Naive thymus-derived CD8-positive, alpha-beta T cell (primary cell): ENCODE measurements at places on chromosomes 3 and 15.

GRCh38 chr3:53892286-53892637, 603 bp upstream of the SELENOK start:
- DNase-seq = no peak

DNA sequence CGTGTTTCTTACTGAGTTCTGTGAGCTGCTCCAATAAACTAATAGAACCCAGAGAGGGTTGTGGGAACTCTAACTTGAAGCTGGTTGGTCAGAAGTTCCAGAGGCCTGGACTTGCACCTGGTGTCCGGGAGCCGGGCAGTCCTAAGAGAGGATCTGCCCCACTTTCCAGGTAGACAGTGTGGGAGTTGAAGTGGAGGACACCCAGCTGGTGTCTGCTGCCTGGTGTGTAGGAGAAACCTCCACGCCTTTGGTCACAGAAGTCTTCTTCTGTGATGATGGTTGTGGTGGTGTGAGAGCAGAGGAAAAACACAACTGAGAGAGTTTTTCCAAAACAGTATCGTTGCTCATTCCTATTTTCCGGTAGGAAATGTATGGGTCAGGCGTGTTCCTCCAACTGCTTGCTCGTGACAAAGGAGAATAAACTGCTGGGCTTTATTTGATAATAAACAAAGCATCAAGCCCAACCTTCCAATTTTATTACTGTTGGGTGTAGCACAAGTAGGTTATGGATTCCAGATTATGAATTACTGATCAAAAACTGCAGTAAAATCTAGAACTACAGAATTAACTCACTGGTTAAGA, 137.0 kb downstream of the KLF13 start:
- DNase-seq = no peak

DNA sequence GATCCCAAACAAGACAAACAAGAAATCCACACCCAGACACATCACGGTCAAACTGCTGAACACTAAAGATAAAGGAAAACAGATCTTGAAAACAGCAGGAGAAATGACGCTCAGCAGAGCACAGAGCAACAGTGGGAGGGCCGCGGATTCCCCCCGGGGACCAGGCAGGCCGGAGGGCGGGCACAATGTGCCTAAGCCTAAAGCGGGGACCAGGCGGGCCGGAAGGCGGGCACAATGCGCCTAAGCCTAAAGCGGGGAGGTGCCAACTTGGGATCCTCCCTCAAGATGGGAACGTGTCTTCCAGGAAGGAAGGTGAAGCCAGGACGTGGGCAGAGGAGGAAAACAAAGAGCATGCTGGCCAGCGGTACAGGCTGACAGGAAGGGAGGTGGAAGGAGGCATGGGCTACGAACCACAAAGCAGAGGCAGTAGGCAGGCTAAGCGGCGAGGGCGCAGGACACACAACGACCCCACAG, 31.1 kb downstream of the CYFIP1 start:
- DNase-seq = no peak

DNA sequence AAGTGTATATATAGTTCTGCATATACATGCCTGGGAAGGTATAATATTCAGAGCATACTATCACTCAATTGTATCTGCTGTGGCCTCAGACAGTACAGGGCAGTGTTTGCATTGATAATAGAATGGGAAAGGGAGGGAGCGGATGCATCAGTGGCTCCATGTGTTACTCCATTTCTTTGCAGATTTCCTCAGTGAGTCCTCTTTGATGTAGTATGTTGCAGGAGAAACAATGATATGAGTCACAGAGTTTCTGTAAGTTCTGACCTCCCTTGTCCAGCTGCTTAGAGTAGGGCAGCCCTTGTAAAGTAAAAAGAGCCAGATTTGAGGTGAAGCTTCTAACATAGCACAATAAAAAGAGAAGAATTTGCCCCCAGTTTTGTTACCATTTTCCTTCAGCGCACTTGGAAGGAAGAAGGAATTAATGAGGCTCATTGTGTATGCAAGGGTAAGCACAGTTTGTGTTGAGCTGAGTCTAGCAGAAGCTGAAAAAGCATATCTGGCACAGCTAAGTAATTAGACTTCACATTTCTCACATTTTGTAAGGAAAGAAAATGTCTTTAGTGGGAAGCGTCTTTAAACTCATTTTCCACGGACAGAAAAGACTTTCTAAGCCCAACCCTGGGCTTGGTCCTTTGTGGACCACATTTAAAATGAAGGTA, 555.8 kb upstream of the IL12A start:
- DNase-seq = no peak

DNA sequence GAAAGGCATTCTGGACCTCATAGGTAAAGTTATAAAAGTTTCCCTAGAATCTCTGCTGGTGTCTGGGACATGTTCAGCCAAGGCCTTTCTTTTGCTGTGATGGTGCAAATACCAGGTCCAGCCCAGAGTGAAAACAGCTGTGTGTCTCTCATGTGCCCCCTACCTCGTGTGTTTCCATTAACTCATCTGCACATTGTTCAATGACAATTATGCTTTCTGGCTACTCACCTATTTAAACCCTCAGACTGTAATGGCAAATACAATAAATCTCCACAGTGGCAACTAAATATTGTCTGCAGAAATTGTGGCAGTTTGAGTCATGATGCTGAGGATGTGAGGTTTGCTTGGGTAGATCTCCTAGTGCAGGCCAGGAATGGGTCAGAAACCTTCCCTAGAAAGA, 53.1 kb upstream of the GALNT15 start:
- DNase-seq = no peak

DNA sequence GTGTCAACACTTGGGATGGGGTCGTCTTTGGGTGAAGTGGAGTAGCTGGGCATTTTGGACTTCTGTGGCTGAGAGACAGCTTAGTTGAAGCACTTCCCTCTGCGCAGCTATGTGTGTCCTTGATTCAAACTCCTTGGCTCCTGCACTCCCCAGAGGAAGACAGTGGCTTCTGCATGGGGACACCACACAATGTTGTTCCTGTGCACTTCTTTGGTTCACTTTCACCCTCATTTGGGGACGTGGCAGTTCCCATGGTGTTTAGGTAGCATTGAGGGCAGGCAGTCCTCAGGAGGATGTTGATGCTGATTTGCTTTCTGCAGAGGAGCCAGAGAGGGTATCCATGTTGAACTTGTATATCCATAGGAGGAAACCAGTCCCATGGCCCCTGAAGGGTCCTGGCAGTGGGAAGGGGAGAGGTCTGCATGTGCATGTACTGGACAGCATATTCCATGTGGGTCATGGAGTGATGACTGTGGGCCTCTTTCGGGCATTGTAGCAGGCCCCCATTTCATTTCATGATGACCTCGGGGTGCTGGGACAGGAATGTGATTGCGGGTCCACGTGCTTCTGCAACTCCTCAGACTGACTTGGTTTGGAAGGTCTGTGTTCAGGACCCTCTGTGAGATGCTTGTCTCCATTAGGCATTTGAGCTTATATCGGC, 135.4 kb downstream of the SNRPN start:
- DNase-seq = no peak

- DNase-seq = no peak
Measured at GRCh38 chr15:72968531-72968922, 83.7 kb upstream of the NEO1 start.

DNA sequence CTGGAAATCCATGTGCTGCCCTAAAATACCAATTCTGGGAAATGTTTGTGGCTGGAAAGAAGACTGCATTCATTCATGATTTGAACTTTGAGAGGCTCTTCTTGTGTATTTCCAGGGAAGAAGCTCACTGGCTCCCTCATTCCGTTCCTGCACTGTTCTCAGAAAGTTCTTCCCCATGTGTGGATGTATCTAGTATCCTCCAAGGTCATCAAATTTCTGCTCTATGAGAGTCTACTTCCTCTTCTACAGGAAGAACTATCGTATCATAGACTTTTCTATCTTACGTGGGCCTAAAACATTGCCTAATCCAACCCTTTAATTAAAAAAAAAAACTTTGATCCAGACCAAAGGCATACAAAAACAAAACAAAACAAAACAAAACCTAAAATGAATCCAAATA, 2.9 kb downstream of the CCR3 start:
- DNase-seq = no peak
